Cerebellar nuclear complex (tissue), 1 donor: ENCODE measurements at places on chromosomes 13 and 19.

- no peak for DNase-seq
Observed at GRCh38 chr19:4531562-4532165, 3.4 kb downstream of the PLIN5 start.

DNA sequence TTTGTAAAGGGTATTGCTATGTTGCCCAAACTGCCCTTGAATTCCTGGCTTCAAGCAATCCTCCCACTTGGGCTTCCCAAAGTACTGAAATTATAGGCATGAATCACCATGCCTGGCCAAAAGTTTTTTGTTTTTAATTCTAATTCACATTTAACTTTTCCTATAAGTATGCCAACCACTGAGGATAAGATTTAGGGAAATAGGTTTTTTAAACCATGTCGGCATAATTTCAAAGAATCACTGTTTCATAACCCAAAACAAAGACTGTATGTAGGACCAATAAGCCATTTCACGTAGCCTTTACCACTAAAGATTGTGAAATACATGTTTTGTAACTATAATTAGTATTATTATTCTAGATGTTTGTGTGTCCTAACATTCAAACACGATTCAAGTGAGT lies 8.2 kb downstream of the ZDHHC20 start:
- no peak for DNase-seq

- no peak for DNase-seq
Observed at GRCh38 chr13:23899555-23899954, 2.3 kb upstream of the C1QTNF9B start.

DNA sequence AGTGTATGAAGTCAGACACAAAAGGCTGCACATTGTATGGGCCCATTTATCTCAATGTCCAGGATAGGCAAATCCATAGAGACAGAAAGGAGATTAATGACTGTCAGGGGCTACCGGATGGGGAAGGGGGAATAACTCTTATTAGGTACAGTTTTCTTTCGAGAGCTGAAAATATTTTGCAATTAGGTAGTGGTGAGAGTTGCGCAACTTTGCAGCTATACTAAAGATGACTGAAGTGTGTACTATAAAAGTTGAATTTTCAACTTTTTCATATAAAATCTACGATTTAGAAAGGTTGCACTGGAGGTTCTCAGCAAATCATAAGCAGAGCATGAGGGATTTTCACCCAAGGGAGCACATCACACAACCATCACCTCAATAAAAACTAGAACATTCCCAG lies 16.1 kb upstream of the SLC15A1 start:
- DNase-seq: no peak

GRCh38 chr19:13164343-13165161 lies 14.3 kb downstream of the IER2 start:
- DNase-seq: no peak

DNA sequence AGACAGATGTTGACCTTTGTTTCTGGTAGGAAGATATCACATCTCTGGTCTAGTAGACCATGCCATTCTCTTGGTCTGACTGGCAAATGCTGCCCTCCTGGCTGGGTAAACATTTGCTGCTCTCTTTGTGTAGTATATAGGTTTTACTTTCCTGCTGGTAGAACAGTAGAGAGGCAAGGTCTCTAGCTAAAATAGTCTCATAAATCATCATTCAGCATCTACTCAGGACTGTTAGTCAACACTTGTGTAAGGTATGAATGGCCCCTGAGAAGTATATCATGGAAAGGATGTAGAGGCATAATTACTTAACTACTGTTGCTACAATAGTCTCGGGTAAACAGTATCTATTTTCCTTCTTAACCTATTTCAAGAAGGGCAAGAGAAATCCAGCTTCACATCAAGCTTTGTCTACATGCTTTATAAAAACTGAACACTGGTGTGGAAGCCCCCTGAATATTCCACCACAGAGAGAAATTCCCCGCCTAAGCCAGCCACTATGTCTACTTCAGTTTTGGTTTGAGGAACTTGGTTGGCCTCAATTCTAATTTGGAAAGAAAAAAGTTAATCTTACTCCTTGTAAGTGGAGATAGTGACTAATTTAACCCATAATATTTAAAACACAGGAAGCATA lies 18.4 kb upstream of the MYCBP2 start:
- DNase-seq: no peak

DNA sequence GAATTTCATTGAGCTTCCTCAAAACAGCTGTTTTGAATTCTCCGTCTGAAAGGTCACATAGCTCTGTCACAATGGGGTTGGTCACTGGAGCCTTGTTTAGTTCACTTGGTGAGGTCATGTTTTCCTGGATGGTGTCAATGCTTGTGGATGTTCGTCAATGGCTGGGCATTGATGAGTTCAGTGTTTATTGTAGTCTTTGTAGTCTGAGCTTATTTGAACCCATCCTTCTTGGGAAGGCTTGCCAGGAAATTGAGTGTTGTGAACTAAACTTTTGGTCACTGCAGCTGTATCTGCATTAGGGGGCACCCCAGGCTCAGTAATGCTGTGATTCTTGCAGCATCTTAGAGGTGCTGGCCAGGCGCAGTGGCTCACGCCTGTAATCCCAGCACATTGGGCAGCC lies 22.0 kb downstream of the BLOC1S3 start:
- DNase-seq: no peak
